Fibroblast of skin of left biceps (primary cell): ENCODE measurements at places on chromosomes 2 and 18.

DNA sequence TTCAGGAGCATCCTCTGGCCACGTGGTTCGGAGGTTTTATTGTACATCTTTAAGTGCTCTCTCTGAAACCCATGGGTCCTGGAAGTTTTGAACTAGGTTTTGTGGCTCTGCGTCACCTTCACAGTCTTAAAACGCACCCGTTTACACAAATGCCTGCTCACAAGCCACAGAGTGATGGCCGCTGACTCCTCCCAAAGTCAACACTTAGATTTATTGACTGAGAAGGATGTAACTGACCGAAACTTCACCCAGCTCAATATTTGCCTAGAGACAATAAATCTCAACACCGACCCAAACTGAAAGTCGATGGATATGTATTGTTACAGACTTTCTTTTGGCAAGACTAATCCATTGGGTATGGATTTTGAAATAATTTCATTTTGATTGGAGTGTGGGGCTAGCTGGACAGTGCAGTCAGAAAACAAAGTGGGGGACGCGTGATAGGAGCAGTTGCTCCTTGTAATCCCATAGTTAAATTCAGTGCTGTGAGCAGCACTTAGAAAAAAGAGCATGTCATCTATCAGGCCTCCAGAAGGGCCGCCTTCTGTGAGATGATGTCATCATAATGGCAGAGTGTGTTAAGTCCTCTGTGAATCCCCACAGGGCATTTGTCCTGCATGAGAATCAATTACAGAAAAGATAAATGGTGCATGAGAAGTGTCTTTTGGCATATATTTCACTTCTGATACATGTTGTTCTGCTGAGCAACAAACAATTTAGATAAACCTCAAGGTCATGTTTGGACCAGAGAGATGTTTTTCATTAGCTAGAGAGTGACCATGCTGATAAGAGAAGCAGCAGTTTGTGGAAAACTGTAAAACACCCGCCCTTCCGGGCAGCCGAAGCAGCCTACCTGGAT lies 183.7 kb downstream of the INO80D start:
- DNase-seq: no peak

GRCh38 chr2:111896024-111896423 lies 2.4 kb upstream of the MERTK start:
- no peak for DNase-seq

- DNase-seq: no peak
Observed at GRCh38 chr2:197538412-197538811, 22.5 kb downstream of the MOB4 start.

- no peak for DNase-seq
Observed at GRCh38 chr2:83238111-83238510, 1221.0 kb downstream of the SUCLG1 start.

DNA sequence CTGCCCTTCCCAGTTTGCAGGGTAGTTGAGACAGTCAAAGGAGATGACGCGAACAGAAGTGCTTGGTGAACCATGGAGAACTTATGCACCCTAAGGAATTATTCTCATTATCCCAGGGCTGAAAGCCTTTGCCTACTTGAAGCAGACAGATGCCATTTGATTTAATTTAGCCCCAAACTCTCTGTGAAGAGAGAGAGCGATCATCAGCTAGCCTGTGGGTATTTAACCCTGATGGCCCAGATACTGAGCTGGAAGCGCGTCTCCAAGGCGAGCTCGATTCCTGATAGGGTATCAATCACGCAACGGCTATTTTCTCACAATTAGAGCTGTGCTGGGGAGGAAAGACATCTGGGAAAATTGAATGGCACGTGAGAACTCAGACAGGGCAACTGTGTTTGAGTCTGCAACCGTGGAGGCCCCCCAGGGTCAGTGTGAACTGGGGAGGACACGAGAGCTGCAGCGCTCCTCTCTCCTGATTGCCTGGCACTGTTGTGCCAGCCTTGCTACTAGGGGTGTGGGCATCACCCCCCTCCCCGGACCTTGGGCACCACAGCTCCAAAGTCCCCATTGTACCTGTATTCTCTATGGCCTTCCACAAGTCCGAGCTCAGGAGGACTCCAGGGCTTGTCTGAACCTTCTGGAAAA lies 73.2 kb downstream of the CAPN13 start:
- no peak for DNase-seq
